Fibroblast of gingiva (primary cell): ENCODE measurements at places on chromosomes 16 and 17.

DNA sequence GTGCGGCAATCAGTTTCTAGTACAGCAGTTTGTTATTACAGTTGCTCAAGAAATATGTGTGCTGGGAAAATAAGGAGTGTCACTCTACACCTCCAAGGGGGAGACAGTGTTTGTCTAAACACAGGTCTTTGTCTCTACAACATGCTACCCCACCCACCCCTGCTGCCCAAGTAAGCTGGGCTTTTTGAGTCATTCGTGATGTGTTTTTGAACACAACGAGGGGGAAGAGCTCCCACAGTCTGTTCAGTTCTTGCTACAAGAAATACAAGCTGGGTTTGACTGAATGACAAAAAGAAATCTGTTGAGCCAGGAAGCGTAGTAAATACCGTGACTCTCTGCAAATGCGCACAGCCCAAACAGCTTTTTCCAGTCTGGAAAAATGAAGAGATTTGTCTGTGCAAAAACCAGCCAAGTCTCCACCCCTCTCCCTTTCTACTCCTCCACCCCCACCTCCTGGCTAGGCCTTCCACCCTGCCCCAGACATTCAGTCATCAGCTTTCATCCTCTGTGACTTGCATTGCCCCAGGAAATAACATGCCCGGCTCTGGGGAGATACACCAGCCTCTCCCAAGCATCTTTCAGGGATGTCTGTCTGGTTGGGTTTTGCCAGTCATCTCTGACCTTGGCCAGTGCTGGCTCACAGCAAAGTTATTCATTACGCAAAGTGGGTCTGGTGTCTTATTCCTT lies 25.7 kb downstream of the CHD9 start:
- DNase-seq, result peak; percentile 96

GRCh38 chr16:79253100-79253631 lies 347.4 kb downstream of the MAF start:
- DNase-seq, result no peak

DNA sequence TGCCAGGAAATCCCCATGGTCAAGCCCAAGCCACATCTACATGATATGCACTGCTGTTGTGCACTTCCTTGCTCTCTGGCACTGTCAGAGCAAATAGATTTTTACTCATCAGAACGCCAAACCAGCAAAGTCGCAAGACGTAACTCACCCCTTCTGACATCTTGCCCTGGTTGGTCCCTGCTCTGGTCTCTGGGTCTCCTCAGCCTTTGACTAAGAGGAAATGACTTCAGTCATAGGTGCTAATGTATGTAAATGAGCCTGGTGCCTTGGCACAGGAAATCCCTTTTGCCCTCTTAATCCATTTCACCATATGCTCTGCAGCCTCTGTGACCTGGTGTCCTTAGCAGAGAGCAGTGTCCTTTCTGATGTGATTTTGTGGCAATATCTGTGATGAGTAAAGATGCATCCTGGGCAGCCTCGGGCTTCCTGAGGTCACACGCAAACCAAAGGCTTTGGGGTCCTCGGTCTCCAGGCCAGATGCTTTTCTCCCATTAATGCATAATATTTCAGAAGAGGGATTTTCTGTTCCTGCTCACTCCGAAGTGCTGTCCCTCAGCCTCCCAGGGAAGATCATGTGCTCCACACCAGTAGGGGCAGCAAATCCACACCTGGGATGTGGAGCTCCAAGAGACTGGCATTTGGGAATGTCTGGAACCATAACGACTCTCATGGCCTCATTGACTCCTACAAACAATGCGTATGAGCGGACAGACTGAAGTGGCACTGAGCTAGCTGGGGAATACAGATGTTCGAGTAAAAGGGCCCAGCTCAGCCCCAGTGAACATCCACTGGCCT lies 66.9 kb downstream of the GP2 start:
- DNase-seq, result no peak

GRCh38 chr16:87809150-87809902 lies 43.5 kb upstream of the KLHDC4 start:
- DNase-seq, result no peak

- DNase-seq, result no peak
Measured at GRCh38 chr17:32266051-32266388, 388 bp downstream of the RHBDL3 start.

DNA sequence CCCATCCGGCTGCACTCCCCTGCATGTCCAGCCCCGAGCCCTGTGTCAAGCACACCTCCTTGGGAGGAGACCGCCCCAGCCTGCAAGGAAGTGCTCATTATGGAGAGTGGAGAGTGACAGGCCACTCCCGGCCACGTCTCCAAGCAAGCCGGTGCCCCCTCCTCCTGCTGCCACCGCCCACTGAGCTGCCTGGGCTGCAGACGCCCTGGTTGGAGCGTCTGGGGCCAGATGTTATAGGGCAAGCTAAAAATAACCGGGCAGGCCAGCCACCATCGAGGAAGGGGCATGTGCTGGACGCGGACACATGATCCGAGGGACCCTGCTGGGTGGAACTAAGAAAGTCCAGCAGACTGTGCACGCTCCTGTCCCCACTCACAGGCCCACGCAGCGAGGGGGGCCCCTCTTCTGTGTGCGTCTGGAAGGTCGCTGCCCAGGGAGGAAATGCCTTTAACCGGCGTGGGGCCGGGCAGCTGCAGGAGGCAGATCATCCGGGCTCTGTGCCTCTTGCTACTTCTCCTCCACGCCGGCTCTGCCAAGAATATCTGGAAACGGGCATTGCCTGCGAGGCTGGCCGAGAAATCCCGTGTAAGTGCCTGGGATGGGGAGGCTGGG lies at the start of gene WFDC1:
Gene WFDC1, plus strand, starts transcription at position 348 of the 612 bp plus-strand sequence. Its CDS starts 94 bp downstream, at position 442.
- DNase-seq, result peak; percentile 34

DNA sequence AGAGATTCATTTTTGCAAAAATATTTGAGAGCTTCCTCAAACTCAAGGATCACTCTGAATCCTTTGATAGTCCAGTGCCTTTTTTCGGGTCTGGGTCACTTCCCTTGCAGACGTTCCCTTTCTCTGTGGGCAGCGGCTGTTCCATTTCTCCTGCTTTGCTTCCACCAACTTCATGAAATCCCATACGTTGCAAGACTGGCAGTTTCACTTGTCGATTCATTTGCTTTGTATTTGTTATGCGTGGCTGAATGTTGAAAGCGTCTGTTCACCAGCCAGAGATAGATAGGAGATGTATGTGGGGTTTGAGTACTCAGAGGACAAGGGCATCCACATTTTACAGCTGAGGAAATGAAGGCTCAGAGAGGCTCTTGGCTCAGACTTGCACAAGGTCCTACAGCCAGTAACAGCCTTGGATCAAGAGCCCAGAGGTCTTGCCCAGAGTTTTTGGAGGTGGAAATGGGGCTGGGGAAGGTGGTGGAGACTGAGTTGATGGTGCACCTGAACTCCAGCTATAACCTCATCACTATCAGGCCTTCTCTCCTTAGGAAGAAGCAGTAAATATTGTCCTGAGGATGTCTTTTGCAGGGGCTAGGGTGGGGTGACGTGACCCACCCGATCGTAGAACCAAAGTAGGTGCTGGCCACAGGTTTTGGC lies 1.3 kb upstream of the CCDC102A start:
- no peak for DNase-seq

GRCh38 chr16:69745959-69746358 lies 8.8 kb downstream of the NOB1 start:
- no peak for DNase-seq

GRCh38 chr17:22506861-22507260 lies 814.5 kb downstream of the KCNJ18 start:
- DNase-seq, result no peak

- no peak for DNase-seq
Measured at GRCh38 chr16:62157544-62157943, 121.3 kb upstream of the CDH8 start.

DNA sequence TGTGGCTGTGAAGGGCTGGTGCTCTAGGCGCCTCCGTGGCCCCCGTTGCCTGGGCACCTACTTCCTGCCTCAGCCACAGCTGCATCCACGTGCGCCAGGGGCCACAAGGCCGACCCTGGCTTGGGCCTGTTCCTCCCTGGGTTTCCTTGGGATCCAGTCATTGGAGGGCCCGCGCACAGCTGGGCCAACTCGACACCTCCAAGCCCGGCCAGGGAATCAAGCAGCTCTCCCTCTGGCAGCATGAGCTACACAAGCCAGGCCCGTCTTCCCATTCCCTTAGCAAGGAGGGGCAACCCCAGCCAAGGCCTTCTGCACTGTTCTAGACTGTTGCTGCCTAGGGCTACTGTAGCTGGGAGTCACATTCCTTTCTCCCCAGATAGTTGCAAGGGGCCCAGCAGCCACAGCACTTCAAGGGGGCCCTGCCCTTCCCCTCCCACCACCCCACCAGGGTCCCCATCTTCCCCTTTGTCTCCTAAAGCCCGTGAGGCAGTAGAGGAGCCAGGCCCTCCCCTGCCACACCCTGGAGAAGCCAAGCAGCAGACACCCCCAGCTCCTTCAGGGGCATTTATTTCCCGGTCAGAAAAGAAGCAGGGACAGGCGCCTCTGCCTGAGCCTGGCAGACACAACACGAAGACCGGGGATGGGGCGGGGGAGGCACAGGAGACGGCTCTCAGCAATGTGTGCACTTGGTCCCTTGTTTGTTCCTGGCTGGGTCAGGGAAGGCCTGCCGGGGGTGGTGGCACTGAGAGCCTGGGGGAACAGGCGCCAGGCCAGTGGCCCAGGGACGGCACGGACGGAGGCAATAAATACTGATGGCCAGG lies 3.8 kb downstream of the ARHGDIA start:
- peak; percentile 73 for DNase-seq

DNA sequence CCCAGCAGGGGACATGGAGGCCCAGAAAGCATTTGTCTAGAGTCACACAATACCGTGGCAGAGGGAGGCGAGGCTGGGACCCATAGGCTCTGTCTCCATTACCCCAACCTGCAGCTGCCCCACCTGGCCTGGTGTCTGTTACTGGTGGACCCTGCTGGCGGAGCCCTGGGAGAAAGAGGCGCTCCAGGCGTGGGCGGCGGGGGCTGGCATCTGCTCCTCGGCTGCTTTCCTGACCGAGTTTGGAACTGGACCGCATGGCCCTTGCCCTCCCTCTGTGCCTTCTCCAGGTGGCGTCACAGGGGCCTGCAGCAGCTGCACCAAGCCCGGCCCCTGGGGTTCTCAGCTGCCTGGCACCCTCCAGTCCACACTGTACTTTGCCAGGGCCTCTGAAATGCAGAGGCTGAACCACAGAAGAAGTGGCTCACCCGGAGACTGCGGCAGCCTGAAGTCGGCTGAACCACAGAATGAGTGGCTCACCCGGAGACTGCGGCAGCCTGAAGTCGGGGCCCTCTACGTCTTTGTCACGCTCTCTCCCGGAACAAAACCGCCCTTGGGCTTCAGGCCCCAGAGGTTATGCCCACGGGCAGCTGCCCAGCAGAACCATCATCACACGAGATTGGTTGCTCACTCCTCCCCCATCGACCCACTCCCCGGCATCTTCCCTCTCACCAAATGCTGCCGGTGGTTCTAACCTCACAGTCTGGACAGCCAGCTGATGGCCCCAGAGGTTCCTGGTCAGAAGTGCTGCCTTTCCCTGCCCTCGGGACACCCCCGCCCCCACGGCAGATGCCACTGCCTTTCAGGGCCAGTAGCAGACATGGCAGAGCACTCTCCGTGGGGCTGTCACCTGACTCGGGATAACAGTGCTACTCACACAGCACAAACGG lies 20.2 kb downstream of the CBFA2T3 start:
- DNase-seq, result no peak

DNA sequence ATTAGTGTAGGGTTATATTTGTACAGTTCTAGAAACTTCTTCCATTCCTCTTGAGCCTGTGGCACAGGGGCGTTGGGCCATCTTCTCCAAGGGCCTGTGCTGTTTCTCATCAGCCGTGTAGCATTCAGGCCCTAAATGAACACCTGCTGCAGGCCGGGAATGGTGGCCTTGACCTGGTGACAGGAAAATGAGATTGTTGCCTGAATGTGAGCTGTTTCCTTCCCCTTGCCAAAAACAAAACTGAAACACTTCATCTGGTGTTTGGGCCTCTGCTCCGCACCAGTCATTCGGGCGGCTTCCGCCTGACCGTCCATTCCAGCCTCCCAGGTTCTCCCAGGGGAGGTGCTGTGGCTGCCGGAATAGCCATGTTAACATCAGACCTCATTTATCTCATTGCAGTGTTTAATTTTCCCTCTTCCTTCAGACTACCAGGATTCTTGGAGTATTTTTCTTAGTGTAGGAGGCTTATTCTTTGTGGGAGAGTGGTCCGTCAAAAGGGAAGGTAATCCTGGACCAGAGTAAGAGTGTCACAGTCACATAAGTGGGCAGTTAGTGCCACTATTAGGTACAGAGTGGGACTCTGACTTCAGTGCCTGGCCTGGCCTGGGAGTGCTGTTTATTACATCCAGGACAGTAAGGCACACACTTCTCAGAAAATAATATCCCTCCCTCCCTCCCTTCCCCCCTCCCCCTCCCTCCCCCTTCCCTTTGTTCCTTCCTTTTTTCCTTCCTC lies 61.9 kb downstream of the WWP2 start:
- DNase-seq, result no peak

GRCh38 chr17:80771612-80772005 lies 220.0 kb upstream of the CHMP6 start:
- DNase-seq, result no peak

GRCh38 chr16:12059216-12059769 lies 82.8 kb downstream of the SNX29 start:
- DNase-seq, result no peak

- DNase-seq, result no peak
Measured at GRCh38 chr16:89484041-89484501, 6.3 kb downstream of the ANKRD11 start.

- no peak for DNase-seq
Measured at GRCh38 chr17:81378941-81379511, 16.2 kb upstream of the BAHCC1 start.

- DNase-seq, result no peak
Measured at GRCh38 chr16:8644211-8645140, 23.0 kb downstream of the METTL22 start.

GRCh38 chr16:57637020-57637419 lies 8.6 kb downstream of the ADGRG1 start:
- peak; percentile 7 for DNase-seq

DNA sequence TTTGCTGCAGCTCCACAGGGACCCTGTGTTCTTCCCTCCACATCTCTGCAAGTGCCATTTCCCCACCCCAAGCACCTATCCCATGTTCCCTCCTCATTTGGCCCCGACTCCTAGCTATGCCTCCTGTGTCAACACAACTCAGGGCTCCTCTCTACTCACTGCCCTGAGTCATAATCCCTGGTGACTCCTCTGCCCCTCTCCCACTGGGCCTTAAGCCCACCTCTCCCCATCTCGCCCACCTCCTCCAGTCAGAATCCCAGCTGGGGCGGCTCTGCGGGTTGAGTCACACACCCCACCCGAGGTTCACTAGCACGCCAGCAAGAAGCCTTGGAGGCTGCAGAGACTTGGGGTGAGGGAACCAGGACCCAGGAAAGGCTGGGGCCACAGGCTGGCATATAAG lies 346.2 kb downstream of the FOXL1 start:
- DNase-seq, result peak; percentile 35

DNA sequence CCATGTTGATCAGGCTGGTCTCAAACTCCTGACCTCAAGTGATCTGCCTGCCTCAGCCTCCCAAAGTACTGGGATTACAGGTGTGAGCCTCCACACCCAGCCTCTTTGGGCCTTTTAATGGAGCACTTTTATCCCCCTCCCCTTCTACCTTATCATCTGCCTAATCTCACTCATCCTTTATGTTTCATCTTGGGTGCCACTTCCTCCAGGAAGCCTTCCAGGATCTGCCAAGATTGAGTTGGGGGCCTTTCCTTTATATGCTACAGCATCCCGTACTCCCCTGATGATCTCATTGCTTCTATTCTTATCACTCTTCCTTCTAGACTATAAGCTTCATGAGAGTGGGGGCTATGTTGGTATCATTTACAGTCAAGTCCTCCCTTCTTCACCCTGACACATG lies 192.8 kb upstream of the WSCD1 start:
- no peak for DNase-seq
